ENCODE measurements at places on chromosomes 6 and 20.

DNA sequence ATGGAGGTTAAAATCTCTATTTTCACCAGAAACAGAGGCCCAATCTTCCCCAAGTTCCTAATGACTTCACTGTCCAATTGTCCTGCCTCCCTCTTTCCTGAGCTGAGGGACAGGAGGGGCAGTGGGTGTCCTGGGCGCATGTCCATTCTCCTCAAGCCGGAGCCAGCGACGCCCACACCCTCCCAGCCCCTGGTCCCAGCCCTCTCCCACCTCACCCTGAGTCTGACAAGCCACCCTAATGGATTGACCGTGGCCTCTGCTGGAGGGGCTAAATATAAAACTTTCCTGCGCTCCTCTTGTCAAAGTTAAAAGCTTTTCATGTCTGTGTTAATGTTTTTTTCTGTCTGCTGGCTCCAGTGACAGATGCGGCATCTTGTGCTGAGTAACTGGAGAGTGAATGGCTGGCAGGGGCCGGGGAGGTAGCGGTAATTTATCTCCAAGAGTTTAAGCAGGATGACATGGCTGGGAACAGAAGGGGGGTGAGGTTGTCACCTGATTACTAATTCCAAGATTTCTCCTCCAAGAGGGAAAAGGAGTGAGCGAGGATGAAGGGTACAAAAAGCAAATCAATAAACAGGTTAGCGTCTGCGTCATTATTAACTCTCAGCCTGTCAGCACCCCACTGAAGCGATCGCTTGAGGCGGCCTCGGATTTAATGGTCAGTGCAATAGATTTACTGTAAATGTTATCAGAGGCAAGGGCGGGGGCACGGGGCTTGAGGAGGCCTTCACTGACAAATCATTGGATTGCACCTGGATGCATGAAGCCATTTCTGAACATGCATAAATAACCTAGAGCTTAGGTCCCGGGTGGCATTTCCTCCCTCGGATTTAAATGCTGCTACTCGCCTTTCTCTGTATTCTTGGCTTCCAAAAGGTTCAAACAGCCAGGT is 118.1 kb upstream of the MAFB start:
- H3K27me3 ChIP-seq: peaks cover 20% of the 10 kb centered on the region
- H3K36me3 ChIP-seq: no peaks in the 10 kb centered on the region
- no peak for DNase-seq

DNA sequence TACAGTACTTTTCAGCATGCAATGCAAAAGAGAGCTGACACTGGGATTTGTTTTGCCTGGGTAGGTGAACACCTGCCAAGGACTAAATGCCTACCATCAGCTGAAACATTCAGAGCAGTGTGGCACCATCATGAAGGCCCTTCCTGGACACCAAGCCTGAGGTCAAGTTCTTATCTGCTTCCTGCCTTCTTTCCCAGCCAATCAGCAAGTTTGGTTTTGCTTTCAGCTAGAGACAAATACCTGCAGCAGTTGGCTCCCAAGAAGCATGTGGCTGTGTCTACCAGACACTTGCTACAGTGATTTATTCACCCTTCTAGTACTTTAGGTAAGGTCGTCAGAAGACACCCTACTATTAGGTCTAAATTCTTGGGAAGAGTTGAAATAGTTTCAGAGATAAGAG is 112.8 kb downstream of the TBX18 start:
- H3K27me3 ChIP-seq: no peaks in the 10 kb centered on the region
- DNase-seq: no peak
- no peak overlapping the region for H3K27ac ChIP-seq
- H3K4me1 ChIP-seq: no peaks in the 10 kb centered on the region
- H3K4me3 ChIP-seq: no peak overlapping the region
- H3K36me3 ChIP-seq: no peaks in the 10 kb centered on the region

- DNase-seq: no peak
- no peak overlapping the region for H3K4me3 ChIP-seq
- peaks cover 73% of the 10 kb centered on the region for H3K27me3 ChIP-seq
- H3K36me3 ChIP-seq: peaks cover 8% of the 10 kb centered on the region
Observed at GRCh38 chr20:22583773-22584521, 425 bp downstream of the FOXA2 start.

DNA sequence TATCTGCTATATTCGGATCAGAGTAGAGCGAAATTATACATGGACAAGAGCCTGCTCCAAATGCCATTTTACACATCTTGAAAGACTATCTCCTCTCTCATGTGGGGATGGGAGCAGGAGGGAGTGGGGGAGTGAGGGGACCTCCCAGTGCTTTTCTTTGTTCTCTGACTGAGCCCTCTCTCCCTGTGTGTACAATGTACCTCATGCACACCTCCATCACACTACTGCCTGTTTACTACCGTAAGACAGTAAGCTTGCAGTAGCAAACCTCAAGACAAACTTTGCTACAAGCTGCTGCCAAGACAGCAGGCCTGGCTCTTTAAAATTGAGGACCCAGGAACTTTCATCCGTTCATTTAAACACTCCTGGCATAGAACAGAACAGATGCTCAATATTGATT is 7.2 kb downstream of the NHSL1 start:
- peaks cover 27% of the 10 kb centered on the region for H3K27me3 ChIP-seq
- H3K36me3 ChIP-seq: no peaks in the 10 kb centered on the region
- no peak overlapping the region for H3K4me3 ChIP-seq
- H3K27ac ChIP-seq: no peak overlapping the region

- H3K27ac ChIP-seq: no peak overlapping the region
- H3K4me3 ChIP-seq: no peak overlapping the region
Observed at GRCh38 chr6:129828229-129828628, 32.9 kb downstream of the TMEM244 start.

- H3K4me1 ChIP-seq: no peaks in the 10 kb centered on the region
- no peak for DNase-seq
- no peaks in the 10 kb centered on the region for H3K36me3 ChIP-seq
- H3K4me3 ChIP-seq: no peak overlapping the region
- no peaks in the 10 kb centered on the region for H3K27me3 ChIP-seq
- H3K27ac ChIP-seq: no peak overlapping the region
Observed at GRCh38 chr6:4382362-4382853, 247.0 kb upstream of the ECI2 start.

DNA sequence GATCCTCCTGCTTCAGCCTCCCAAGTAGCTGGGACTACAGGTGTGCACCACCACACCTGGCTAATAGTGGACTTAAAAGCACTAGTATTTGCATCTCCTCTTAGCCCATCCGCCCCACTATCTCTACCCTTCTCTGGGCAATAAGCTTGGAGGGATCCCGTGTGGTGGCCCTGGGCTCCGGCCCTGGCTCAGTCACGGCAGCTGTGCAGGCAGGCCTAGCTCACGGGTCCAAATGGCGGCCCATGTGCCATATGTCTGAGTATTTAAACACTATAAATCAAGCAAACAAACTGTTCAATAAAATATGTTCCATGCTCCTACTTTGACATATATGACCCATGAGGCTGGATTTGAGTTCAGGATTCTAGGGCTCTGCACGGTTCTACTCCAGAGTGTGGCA is 118.4 kb downstream of the BANF2 start:
- no peak overlapping the region for H3K27ac ChIP-seq
- no peaks in the 10 kb centered on the region for H3K36me3 ChIP-seq
- H3K27me3 ChIP-seq: no peaks in the 10 kb centered on the region
- H3K4me3 ChIP-seq: no peak overlapping the region
- H3K4me1 ChIP-seq: no peaks in the 10 kb centered on the region

GRCh38 chr20:18272451-18272850 is 15.9 kb upstream of the ZNF133 start:
- no peak overlapping the region for H3K4me3 ChIP-seq
- no peak overlapping the region for H3K27ac ChIP-seq
- peaks cover 6% of the 10 kb centered on the region for H3K4me1 ChIP-seq
- peaks cover 32% of the 10 kb centered on the region for H3K27me3 ChIP-seq
- H3K36me3 ChIP-seq: no peaks in the 10 kb centered on the region

DNA sequence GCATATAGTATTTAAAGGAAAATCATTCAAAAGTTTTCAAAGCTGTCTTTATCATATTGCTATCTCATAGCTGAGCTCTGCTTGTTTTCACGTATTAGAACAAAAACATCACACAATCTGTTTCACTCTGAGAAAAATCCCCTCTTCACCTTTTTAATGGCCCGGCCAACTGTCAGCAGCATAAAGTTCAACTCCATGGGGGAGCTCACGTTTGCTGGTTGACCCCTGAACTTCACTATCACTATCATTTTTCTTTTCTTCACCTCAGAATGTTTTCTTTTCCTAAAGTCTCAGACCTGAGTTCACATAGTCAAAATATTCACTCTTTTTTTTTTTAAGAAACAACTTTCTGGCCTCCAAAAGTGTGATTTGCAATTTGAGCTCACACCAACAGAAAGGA is 374.4 kb upstream of the MARCKS start:
- H3K4me3 ChIP-seq: no peak overlapping the region
- H3K36me3 ChIP-seq: no peaks in the 10 kb centered on the region
- no peak overlapping the region for H3K27ac ChIP-seq
- DNase-seq: no peak
- H3K27me3 ChIP-seq: no peaks in the 10 kb centered on the region
